ENCODE measurements at places on chromosomes 6 and 20.

DNA sequence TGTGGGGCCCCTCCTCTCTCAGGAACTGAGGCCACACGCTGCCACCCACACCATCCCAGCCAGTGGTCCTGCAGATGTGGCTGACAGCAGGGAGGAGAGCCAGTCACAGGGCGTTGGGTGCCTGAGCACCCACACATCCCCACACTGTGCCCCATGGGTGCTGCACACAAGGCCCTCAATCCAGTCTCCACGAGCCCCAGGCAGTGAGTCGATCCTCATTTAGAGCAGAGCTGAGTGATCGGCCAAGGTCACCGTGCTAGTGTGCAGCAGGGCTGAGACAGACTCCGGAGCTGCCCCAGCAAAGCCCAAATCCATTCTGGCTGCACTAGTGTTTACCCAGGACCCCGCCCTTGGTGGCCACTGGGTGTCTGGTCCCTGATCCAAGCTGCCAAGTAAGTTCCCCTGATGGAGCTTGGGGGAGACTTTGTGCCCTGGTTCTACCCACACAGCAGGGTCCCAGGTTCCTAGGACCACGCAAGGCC is 9.0 kb downstream of the C20orf203 start:
- DNase-seq = no peak

DNA sequence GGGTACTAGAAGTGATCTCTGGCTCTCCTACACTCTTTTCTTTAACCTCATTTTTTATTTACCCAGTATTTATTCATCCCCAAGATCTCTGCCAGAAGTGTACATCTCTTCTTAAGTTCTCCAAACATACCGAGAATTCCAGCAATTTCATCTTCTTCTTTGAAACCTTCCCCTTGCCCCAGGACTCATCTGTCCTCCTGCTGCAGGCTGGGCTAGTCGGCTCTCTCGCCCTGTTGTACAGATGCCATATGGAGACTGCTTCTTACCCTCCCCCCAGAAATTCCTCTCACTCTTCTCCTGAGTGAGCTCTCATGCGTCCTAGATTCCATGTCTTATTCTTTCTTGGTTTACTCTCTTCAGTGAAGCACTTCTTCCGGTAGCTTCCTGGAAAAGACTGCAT is 21.9 kb upstream of the PNRC1 start:
- DNase-seq = no peak

GRCh38 chr6:52109171-52109571 is 21.8 kb upstream of the PKHD1 start:
- no peak for DNase-seq

DNA sequence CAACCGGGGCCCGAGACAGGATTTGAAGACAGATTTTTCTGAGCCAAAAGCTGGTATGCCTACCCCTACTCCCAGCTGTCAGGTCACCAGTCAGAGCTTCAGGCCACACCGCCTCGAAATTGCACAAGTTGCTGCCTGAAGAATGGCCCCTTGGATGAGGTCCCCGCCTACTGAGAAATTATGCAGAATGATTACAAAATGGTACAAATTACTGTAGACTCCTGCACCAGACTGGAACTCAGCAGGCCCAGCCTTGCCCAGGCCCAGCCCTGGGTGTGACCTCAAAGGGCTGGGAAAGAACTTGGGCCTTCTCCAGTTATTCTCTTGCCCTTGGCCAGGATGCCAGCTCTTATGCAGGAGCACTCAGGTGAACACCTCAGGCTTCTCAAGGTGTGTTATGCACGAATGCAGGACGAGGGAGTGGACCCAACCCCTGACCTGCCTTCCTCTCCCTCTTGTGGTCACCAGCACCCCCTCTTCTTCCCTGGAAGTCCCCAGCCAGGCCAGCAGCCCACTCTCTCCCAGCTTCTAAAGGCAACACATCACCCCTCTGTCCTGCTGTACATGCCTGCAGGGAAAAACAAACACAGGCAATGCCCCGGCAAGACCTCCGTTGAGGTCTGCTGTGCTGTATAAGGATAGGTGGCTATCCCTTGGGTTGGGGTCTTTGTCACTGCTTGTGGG is 88.7 kb upstream of the NAA20 start:
- DNase-seq = no peak

DNA sequence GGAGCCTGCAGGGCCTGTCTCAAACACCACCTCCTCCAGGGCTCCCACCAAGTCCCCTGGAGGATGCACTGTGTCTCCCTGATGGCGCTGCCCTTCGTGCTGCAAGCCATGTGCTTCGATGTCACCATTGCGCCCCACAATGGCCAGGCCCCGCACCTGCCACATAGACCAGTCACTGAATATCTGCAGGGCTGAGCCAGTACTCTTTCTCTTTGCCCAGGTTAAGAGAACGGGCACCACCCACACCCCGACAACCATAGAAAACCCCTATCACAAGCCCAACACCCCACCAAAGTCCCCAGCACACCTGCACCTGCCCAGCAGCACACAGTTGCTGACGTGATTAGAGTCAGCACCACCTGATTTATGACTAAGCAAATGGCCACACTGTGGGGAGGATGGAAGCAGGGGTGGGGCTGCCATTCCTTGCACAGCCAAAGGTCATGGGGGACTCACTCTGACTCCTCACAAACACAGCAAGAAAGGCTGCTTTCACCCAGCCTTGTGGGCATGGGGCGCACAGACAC is 104.3 kb downstream of the SLC23A2 start:
- no peak for DNase-seq

- no peak for DNase-seq
Measured at GRCh38 chr20:32970115-32970972, 33.9 kb downstream of the SUN5 start.

GRCh38 chr20:62066339-62066982 is 780 bp upstream of the TAF4 start:
- DNase-seq = no peak

GRCh38 chr20:8726460-8726859 is 342.4 kb upstream of the PLCB4 start:
- DNase-seq = no peak

GRCh38 chr6:14406614-14407331 is 289.2 kb downstream of the CD83 start:
- DNase-seq = no peak

Data from activated CD8-positive, alpha-beta memory T cell treated with anti-CD3 and anti-CD28 coated beads, Interleukin-2, amount 50 U/mL, for 4 hours (primary cell).